G401 (cell line): ENCODE measurements at places on chromosomes 2 and 18.

- no peak for DNase-seq
These were observed 636 bp upstream of the IMMT start for GRCh38 chr2:86195808-86196387.

DNA sequence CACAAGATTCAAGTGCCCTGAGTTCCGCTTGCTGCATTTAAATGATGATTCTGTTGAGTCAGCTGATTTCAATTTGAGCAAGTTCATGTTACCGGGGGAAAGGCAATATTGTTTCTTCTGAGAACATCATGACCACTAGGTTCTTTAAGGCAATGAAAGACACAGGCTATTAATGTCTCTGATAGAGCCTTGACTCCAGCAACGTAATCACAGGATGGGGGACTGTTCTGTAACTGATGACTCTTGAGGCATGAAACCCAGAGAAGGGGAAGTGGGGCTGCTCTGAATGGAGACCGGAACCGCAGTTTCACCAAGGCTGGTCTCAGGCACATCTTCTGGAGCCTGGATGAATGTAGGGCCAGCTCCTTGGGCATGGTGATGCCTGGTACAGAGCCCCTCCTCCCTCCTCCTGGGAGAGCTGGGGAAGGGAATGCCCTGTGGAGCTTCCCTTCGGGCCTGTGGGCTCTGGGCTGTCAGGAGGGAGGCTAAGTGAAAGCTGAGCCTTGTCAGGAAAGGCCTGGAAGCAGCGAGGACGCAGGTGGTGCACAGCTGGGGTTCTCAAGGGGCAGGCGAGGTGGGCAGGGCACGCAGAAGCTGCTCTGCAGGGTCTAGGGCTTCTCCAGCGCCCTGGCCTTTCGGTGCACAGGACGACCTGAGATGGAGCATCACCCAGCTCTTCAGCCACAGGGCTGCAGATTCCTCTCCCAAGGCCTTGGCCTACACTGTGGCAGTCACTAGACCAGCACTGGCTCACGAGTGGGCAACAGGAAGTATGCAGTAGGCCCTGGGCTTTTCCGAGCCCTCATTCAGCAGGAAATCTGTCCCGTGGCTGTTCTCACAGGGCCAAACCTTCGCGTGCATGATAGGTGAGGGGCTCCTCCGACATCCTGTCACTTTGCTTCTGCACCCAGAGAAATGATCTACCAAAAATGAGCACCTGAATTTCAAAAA lies 36.6 kb upstream of the PRLH start:
- DNase-seq, result no peak

GRCh38 chr2:138881126-138881525 lies 100.9 kb upstream of the NXPH2 start:
- no peak for DNase-seq

DNA sequence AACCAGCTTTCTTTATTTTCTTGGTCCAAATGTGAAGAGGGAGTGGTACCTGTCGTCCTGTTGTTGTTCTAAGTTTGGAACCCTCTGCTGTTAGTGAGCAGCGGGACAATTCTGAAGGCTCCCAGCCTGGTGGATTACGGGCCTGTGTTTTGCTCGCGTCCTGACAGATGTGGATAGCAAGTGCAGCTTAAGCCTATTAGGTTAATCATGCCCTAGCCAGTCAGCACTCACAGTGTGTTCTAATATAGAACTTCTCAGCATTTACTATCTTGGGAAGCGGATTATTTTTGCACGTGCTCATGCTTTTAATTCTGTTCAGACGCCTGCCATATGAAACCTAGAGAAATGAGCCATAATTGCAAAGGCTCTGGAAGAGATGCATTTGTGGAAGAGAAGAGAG lies at the start of gene PCARE:
Gene PCARE (minus strand): TSS at position 113 of the 400 bp plus-strand sequence. CDS start 262 bp downstream, outside the sequence.
- DNase-seq, result no peak

- DNase-seq, result no peak
These were observed 435 bp downstream of the IFT172 start for GRCh38 chr2:27489118-27489497.

- DNase-seq, result no peak
These were observed 84.5 kb upstream of the TLK1 start for GRCh38 chr2:171244970-171245782.

DNA sequence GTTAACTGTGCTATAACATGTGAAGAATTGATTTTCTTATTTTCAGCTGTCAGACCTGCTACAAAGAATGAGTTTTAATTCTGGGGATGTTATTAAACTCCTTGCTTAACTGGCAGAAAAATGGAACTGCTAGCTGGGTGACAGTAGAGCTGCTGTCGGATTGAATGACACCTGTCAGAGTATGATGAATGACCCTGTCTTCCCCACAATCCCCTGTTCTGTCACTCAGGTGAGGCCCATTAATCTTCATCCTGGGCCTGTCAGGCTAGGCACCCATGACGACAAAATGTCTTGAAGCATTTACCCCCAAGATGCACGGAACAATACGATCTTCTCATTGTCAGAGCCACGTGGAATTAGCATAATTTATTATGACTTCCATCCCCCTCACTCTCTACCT lies 129.9 kb upstream of the ETAA1 start:
- no peak for DNase-seq

- peak; percentile 79 for DNase-seq
These were observed 271.3 kb upstream of the STON1 start for GRCh38 chr2:48258481-48259149.

DNA sequence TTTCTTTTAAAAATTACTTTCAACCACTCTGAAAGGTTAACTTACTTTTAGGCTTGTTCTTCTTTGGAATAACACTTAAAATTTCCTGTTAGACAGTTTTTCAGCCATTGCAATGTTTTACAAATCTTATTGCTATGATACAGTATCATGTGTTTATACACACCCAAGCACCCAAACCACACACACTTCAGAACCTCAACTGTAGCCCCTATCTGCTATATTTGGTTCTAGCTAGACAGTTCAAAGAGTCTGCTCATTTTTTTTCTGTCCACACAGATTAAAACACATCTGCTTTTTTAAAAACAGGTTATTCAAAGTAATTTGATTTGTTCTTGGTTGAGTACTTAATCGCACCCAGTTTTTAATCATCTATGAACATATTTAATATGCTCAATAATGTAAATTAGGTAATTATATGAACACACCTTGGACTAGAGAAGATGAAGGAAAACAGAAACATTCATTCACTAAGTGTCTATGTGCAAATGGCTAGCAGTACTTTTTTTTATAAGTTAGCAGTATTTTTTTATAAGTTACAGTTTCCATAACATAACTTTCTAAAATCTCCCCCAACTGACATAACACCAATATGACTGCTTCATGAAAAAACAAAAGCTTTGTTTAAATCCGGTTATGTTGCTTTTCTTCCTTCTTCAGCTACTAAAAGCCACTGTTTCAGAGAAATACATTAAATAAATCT lies 17.6 kb downstream of the FBXO11 start:
- no peak for DNase-seq

- DNase-seq, result no peak
These were observed 8.5 kb upstream of the ETAA1 start for GRCh38 chr2:67388680-67389079.

- no peak for DNase-seq
These were observed 18.2 kb downstream of the KIDINS220 start for GRCh38 chr2:8819194-8819593.

GRCh38 chr2:197164141-197164754 lies 146.3 kb downstream of the ANKRD44 start:
- DNase-seq, result no peak

GRCh38 chr2:233823731-233824121 lies 30.6 kb downstream of the HJURP start:
- no peak for DNase-seq

- DNase-seq, result no peak
These were observed 140.6 kb downstream of the FAM124B start for GRCh38 chr2:224261326-224261725.

- no peak for DNase-seq
These were observed 8.1 kb downstream of the ZNF638 start for GRCh38 chr2:71339685-71340084.

DNA sequence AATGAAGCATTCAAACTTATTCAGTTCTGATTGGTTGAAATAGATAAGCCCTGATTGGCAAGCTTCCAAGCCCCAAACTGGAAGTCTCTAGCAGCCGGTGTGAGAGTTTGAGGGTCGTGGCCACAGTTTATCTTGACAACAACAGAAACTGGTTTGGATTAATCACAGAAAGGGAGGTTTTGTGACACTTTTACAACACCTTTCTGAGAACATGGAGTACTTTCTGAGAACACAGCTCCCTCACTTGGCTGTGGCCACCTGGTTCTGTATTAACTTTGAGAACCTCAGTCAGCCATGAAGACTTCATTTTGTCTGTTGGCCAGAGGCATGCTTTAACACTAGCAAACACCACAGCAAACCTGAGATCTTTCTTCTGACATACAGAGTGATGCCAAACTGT lies 280.7 kb upstream of the VWC2L start:
- no peak for DNase-seq

- DNase-seq, result no peak
These were observed 74.3 kb upstream of the IGFBP5 start for GRCh38 chr2:216769626-216770025.

DNA sequence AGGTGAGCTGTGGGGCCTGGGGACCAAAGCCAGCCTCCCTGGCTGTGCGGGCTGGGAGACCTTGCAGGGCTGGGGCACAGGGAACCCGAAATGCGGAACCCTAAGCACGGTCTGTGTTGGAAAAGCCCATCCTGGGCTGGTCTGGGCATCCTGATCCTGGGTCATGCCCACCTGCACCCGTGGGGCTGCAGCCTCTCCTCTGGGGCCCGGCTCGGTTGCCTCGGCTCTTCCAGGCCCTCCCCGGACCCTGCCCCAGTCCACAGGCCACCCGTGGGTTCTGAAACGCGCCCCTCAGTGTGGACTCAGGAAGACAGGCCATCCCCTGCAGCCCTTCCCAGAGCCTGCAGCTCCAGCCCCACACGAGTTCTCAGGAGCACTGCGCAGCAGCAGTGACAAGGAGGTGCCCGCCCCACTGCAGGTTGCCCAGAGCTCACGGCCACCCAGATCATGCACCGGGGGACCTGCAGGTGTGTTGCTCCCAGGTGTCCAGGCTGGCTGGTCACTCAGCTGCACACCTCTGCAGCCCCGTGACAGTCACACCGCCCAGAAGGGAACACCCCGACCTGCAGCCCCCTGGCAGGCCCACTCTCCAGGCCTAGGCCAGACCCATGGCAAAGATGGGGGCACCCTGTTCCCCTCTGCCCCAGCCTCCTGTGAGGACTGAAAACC lies 12.2 kb upstream of the NFATC1 start:
- no peak for DNase-seq

- DNase-seq, result no peak
These were observed 60.1 kb downstream of the LIMS1 start for GRCh38 chr2:108594132-108594981.

GRCh38 chr2:213161759-213162515 lies 10.5 kb upstream of the IKZF2 start:
- no peak for DNase-seq

DNA sequence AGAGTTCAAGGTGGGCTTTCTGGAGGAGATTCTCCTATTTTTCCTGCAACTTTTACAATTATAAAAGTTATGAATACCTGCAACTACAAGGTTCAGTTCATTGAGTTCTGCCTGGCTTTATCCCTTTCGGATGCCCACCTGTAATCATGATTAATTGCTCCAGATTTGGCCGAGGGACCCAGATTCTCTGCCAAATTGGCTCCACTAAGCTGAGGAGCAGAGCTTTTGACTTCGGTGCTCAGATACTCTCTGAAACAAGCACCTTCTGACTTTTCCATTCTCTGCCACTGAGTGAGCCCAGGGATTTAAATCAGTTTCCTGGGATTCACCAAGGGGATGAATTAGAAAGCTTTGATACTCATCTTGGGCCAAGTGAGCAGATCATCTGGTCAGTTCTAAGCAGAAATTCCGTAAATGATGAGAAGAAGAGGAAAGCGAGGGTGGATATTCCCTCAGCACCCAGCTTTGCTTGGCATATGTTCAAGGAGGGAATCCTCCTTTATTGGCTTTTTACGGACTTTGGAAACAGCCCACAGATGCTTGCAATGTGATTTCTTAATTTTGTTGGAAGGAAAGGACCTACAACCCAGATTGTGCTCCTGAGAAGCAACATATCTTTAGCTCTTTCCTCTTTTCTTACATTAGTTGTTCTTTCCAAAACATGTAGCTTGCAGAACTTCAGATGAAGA lies 179.2 kb downstream of the SETBP1 start:
- peak; percentile 66 for DNase-seq

DNA sequence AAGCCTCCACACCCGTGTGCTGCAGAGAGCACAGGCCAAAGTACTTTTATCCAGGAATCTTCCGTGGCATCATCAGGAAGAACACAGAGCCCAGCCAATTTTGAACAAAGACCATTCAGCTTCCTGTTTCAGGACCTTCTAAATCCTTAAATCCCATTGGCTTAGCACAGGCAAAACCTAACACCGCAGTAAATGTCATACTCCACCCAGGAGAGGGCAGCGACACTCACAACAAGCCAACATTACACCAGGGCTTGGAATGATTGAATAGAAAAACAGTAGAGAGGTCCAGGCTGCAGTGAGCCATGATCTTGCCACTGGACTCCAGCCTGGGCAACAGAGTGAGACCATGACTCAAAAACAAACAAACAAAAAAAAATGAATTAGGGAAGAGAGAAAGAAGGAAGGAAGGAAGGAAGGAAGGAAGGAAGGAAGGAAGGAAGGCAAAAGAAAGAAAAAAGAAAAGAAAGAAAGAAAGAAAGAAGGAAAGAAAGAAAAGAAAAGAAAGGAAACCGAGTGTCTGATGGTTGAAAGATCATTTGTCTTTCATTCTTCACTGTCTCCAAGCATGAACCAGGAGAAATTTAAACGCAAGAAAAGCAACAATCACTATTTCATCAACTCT lies 144.6 kb upstream of the SATB2 start:
- no peak for DNase-seq
